ENCODE measurements at places on chromosomes 3 and 15.

- H3K36me3 ChIP-seq: no peaks in the 10 kb centered on the region
- no peaks in the 10 kb centered on the region for H3K4me1 ChIP-seq
- H3K27me3 ChIP-seq: peaks cover 65% of the 10 kb centered on the region
- H3K4me3 ChIP-seq: no peak overlapping the region
- H3K27ac ChIP-seq: no peak overlapping the region
Observed at GRCh38 chr3:186013312-186013711, 75.5 kb upstream of the TRA2B start.

DNA sequence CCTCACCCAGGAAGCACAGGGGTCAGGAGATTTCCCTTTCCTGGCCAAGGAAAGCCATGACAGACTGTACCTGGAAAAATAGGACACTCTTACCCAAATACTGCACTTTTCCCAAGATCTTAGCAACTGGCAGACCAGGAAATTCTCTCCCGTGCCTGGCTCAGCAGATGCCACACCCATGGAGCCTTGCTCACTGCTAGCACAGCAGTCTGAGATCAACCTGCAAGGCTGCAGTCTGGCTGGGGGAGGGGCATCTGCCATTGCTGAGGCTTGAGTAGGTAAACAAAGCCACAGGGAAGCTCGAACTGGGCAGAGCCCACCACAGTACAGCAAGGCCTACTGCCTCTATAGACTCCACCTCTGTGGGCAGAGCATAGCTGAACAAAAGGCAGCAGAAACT lies 567.3 kb upstream of the LMCD1 start:
- peaks cover 2% of the 10 kb centered on the region for H3K36me3 ChIP-seq
- DNase-seq: no peak
- no peaks in the 10 kb centered on the region for H3K4me1 ChIP-seq
- H3K27me3 ChIP-seq: peaks cover 8% of the 10 kb centered on the region
- H3K4me3 ChIP-seq: no peak overlapping the region
- no peak overlapping the region for H3K27ac ChIP-seq

DNA sequence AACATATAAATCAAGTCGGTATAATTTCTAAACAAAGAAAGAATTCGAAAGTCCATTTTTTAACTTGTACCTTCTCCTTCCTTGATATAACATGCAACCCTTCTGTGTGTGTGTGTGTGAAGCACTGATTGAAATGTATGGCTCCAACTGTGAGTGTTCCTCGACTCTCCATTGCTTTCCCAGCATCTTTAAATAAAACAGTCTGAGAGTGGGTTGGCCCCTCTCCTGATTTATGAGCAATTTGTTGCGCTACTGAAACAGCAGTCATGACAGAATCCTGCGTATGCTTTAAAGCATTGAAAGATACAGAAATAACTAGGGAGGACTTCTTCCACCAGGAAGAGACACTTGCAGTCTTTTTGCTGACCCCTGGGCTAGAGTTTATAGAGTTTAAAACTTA lies 340.0 kb upstream of the SATB1 start:
- H3K27me3 ChIP-seq: peaks cover 10% of the 10 kb centered on the region
- no peak overlapping the region for H3K27ac ChIP-seq
- H3K4me3 ChIP-seq: no peak overlapping the region
- no peaks in the 10 kb centered on the region for H3K4me1 ChIP-seq
- no peaks in the 10 kb centered on the region for H3K36me3 ChIP-seq

DNA sequence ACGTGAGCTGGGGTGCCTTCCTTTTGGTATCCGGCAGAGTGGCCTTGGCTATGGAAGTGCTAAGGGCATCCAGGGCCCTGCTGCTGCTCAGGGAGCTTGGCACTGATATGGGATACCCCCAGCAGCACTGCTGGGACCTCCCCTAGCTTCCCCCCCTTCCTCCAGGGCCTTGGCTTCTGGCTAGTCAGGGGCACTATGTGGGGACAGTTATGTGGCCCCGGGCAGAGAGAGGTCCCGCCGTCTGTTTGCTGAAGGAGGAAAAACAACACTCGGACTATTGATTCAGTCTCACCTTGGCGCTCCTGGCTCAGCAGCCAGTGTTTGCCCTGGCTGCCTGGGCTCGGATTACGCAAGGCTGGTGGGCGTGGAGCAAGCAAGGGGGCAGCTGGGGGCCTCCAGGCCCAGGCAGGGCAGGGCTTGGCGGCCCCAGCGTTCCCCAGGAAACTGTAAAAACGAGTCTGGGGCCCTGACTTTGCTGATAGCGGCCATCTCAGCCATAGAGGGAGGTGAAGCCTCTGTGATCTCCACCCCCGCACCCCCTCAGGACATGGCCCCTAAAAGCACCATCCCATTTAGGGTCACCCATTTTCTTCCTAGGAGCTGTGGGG lies 5.7 kb downstream of the FURIN start:
- H3K27ac ChIP-seq: no peak overlapping the region
- H3K4me3 ChIP-seq: peak overlapping the region; percentile 77
- no peak for DNase-seq
- peaks cover 31% of the 10 kb centered on the region for H3K4me1 ChIP-seq

DNA sequence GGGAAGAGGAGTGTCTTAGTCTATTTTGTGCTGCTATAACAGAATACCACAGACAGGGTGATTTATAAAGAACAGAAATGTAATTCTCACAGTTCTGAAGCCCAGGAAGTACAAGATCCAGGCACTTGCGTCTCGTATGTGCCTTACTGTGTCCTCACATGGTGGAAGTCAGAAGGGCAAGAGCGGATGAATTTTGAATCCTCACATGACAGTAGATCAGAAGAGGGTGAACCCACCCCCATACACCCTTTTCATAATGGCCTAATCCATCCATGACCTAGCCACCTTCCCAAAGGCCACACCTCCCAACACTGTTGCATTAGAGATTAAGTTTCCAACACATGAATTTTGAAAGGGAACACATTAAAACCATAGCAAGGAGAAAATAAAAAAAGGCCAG lies 18.7 kb upstream of the ANXA2 start:
- DNase-seq: no peak
- no peak overlapping the region for H3K27ac ChIP-seq
- no peak overlapping the region for H3K4me3 ChIP-seq
- no peaks in the 10 kb centered on the region for H3K27me3 ChIP-seq
- H3K4me1 ChIP-seq: no peaks in the 10 kb centered on the region

GRCh38 chr3:172268425-172268824 lies 179.8 kb downstream of the GHSR start:
- no peaks in the 10 kb centered on the region for H3K27me3 ChIP-seq
- DNase-seq: no peak
- H3K27ac ChIP-seq: no peak overlapping the region

- peaks cover 2% of the 10 kb centered on the region for H3K36me3 ChIP-seq
- peaks cover 26% of the 10 kb centered on the region for H3K4me1 ChIP-seq
- H3K4me3 ChIP-seq: no peak overlapping the region
- peak overlapping the region; percentile 26 for H3K27ac ChIP-seq
- H3K27me3 ChIP-seq: no peaks in the 10 kb centered on the region
- no peak for DNase-seq
Observed at GRCh38 chr15:95733931-95734330, 596.6 kb upstream of the NR2F2 start.

DNA sequence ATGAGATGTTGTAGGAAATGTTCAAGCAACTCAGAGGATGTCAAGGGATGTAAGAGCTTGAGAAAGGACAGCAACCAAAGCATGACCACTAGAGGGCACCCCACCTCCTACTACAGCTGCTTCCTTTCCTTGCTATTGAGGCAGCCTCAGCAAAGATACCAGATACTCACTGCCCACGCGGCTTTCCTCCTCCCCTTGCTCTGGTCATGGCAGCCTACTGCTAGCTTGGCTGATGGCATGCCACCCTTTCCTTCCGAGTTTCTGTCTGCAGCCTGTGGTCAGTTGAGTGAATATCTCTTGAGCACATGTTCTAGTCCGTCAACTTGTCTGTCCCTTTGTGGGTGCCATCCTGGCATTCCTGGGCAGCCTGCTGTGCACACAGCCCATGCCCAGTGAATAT lies 4.4 kb upstream of the CXCR6 start:
- H3K4me1 ChIP-seq: peaks cover 64% of the 10 kb centered on the region
- no peak overlapping the region for H3K4me3 ChIP-seq
- DNase-seq: peak; percentile 82
- no peaks in the 10 kb centered on the region for H3K27me3 ChIP-seq

DNA sequence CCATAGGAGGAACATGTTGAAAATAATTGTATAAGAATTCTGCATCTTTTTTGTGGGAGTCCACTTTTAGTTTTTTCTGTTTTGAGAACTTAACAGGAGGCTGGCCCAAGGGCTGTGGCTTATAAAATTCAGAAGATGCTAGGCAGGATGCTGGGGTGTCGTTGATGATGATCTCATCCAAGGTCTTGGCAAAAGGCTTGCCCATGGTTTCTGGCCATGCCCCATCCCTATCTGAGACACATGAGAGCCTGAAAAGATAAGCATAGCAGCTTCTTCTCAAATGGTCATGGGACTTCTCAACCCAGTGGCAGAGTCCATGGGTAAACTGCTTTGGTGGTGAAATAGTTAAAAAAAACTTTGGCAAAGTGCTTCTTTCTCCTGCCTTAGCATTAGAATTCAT lies 35.2 kb downstream of the CMSS1 start:
- H3K27me3 ChIP-seq: no peaks in the 10 kb centered on the region
- H3K27ac ChIP-seq: no peak overlapping the region
- H3K36me3 ChIP-seq: no peaks in the 10 kb centered on the region
- H3K4me1 ChIP-seq: no peaks in the 10 kb centered on the region

GRCh38 chr3:89571707-89572106 lies 464.3 kb downstream of the EPHA3 start:
- no peaks in the 10 kb centered on the region for H3K4me1 ChIP-seq
- no peak for DNase-seq
- peaks cover 2% of the 10 kb centered on the region for H3K36me3 ChIP-seq
- no peak overlapping the region for H3K4me3 ChIP-seq
- H3K27ac ChIP-seq: no peak overlapping the region

- no peaks in the 10 kb centered on the region for H3K27me3 ChIP-seq
- no peak overlapping the region for H3K27ac ChIP-seq
- peaks cover 19% of the 10 kb centered on the region for H3K36me3 ChIP-seq
- H3K4me1 ChIP-seq: peaks cover 31% of the 10 kb centered on the region
- no peak overlapping the region for H3K4me3 ChIP-seq
Observed at GRCh38 chr3:183875411-183875810, 9.3 kb downstream of the PARL start.

- H3K27me3 ChIP-seq: peaks cover 54% of the 10 kb centered on the region
- peaks cover 8% of the 10 kb centered on the region for H3K4me1 ChIP-seq
- H3K4me3 ChIP-seq: peak within 1 kb of the TSS; percentile 79
- no peak for DNase-seq
- H3K36me3 ChIP-seq: peaks cover 2% of the 10 kb centered on the region
Observed at GRCh38 chr3:69385723-69386555, at the start of gene FRMD4B. FRMD4B (minus strand) TSS chr3:69386088; CDS start chr3:69385989, 99 bp downstream.

DNA sequence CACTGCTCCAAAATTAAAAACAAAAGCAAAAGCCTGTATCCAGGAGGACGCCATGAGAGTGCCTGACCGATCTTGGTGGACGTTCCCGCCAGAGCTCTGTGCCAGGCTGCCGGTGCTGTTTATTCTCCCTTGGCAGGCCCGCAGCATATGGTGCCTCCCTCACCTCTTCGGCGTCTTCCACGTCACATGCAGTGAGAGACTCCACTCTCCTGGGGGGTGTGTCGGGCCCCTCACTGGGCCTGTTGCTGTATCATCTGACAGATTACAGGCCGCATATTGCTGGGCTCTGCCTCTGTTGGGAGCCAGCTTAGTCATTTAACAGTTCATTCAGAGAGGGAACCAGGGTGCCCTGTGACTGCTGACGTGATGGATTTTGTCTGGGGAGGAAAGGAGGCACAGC lies 86.4 kb upstream of the ARRDC4 start:
- H3K4me3 ChIP-seq: no peak overlapping the region
- no peaks in the 10 kb centered on the region for H3K36me3 ChIP-seq
- no peak for DNase-seq
- H3K27me3 ChIP-seq: no peaks in the 10 kb centered on the region
- no peaks in the 10 kb centered on the region for H3K4me1 ChIP-seq
- H3K27ac ChIP-seq: no peak overlapping the region

Data from central memory CD8-positive, alpha-beta T cell (primary cell).